ENCODE measurements at places on chromosomes 6 and 20.

GRCh38 chr6:158849899-158850806 is 31.0 kb upstream of the EZR start:
- DNase-seq: peak; percentile 95

GRCh38 chr6:144744720-144745119 is 459.6 kb downstream of the UTRN start:
- no peak for DNase-seq

DNA sequence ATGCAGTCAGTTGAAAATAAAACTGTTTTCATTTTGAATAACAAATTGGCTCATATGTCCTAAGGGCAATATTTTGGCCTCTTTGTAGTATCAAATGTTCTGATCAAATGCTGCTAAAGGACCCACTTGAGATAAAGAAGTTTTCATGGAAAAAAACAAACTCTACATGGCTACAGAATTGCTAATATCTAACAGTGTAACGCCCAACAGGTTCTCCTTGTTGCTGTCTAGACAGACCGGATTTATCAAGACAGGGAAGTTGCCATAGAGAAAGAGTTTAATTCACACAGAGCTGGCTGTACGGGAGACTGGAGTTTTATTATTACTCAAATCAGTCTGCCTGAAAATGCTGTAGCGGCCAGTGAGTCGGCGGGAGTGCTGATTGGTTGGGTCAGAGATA is 19.4 kb upstream of the MAN1A1 start:
- DNase-seq: no peak

- peak; percentile 83 for DNase-seq
These were observed 98.3 kb downstream of the SASH1 start for GRCh38 chr6:148440877-148441453.

- DNase-seq: no peak
These were observed 799 bp upstream of the SHPRH start for GRCh38 chr6:145964948-145965366.

- peak; percentile 49 for DNase-seq
These were observed 128.3 kb downstream of the TSHZ2 start for GRCh38 chr20:53100476-53100911.

DNA sequence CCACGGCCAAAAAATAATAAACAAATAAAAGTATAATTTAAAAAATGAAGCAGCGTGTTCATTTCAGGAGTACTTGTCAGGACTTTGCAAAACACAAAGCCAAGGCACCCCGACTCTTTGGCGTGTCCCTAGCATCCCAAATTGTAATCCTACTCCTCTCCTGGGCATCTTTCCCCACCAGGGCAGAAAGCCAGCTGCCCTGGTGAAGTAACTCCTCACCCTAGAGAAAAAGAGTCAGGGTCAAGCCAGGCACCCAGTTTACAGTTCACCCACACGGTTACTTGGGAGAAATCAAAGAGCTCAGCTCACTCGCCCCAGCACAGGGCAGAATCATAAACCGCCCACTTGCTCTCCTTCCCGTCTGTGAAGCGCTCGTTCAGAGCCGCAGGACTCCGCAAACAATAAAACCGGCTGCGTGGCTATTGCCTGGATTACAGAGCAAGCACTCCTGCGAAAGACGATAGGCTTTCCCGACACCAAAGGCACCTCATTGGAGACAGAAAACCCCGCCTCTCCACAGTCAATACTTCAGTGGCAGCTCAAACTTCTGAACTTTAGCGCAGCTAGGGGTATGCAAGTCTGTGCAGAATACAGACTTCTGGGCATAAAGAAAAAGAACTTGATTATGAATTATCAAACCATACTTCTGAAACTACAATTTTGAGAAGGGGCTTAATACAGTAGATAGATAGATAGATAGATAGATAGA is 73.0 kb upstream of the NHSL1 start:
- peak; percentile 83 for DNase-seq

- DNase-seq: no peak
These were observed 76.5 kb downstream of the MBOAT1 start for GRCh38 chr6:20135677-20136268.

GRCh38 chr6:144578385-144579350 is 293.5 kb downstream of the UTRN start:
- DNase-seq: peak; percentile 80

GRCh38 chr6:111573131-111573883 is 32.4 kb downstream of the TRAF3IP2 start:
- peak; percentile 81 for DNase-seq

- DNase-seq: peak; percentile 78
These were observed 79.7 kb upstream of the FYN start for GRCh38 chr6:111952821-111953540.

GRCh38 chr6:156395276-156395675 is 381.9 kb upstream of the ARID1B start:
- DNase-seq: no peak

DNA sequence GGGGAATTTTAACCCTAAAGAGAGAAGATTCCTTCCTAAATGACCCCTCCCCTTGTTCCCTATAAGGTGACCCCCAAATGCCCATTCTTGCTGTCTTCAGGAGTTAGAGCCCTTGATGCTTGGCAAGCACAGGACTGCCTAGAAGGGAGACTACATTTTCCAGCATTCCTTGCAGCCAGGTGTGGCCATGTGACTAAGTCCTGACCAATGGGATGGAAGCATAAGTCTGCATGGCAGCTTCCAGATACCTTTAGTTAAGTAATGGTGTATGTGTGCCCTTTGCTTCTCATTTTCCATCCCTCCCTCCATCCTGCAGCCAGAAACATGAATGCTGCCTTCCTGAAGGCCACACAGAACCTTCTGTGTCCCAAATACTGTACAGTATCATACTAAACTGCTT is 5.5 kb downstream of the BFSP1 start:
- DNase-seq: peak; percentile 16

DNA sequence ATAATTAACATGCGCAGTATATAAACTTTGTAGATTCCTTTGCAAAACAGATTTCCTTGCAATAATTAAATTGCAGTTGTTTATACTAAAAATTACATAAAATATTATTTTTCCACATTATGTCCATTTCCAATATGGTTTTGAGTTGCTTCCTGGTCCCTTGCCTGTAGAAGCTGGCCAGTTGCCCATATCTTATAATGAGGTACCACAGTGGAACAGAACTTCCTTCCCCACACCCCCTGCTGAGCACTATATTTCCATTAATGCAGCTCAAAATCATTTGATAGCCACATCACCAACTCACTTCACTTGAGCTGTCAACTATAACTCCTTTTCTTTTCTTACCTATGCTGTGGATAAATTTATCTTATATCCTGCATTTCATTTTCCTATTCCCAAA is 194.6 kb downstream of the DST start:
- DNase-seq: no peak

DNA sequence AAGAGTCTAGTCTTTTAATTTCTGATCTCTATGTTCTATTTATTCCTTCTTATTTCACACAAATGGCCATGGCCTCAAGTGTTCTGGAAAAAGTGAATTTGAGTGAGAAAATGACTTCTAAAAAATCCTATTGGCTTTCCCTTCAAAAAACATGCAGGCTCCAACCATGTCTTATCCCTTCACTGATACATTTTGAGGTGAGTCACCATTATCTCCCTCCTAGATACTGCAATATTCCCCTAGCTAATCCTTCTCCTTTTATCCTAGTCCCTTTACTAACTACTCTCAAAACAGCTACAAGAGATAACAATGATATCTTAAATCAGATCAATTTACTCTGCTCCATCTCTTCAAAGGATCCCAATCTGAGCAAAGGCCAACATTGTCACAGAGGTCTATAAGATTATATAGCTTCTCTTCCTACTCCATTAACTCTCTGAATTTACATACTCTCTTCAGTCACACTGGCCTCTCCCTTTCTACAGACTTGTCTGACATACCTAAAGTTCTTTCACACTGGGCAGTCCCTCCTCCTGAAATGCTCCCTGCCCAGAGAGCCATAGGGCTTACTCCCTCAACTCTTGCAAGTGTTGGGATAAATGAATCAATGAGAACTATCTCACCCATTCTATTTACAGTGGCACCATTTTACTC is 129.2 kb downstream of the TENT5A start:
- DNase-seq: no peak

- no peak for DNase-seq
These were observed 34.6 kb upstream of the NKX2-2 start for GRCh38 chr20:21548390-21549035.

DNA sequence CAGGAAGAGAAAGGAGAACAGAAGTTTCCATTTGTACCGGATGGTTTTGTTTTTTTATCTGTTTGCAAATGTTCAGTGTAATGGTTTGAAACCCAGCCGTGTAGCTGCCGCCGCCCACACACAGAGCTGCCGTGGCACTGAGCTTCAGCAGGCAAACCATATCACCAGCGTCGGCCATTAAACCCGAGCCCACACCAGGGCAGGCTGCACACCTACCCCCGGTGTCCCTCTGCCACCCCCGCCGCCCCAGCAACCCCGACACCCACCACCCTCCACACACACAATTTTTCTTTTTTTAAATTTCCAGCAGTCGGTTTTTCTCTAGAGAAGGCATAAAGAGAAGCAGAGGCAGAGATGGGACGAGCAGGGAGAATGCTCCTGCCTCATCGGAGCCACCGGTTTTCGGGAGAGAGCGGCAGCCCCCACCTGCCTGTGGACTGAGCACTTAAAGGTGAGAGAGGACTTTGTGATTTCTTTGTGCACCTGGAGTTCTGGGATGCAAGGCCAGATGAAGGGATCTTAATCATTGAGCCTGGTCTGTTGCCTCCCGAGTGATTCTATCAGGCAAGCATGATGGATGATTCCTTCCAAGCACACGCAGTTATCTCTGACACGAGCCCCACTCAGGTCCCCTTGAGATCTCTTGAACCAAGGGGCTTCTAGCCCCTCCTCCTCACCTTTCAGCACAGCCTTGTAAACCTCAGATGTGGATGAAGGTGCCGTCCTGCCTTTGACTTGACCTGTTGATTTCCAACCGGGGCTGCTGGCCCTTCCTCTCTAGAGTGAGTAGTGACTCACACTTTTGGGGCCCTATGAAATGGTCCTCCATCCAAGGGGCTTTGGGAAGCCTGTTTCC is 17.5 kb upstream of the ZNF831 start:
- DNase-seq: no peak

DNA sequence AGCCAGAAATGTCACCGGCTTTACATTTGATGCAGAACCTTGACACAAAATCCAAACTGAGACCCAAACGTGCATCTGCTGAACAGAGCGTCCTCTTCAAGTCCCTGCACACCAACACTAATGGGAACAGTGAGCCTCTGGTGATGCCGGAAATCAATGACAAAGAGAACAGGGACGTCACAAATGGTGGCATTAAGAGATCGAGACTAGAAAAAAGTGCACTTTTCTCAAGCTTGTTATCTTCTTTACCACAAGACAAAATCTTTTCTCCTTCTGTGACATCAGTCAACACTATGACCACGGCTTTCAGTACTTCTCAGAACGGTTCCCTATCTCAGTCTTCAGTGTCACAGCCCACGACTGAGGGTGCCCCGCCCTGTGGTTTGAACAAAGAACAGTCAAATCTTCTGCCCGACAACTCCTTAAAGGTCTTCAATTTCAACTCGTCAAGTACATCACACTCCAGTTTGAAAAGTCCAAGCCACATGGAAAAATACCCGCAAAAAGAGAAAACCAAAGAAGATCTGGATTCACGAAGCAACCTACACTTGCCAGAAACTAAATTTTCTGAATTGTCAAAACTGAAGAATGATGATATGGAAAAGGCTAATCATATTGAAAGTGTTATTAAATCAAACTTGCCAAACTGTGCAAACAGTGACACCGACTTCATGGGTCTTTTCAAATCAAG is 108.4 kb downstream of the RTN4IP1 start:
- DNase-seq: no peak

DNA sequence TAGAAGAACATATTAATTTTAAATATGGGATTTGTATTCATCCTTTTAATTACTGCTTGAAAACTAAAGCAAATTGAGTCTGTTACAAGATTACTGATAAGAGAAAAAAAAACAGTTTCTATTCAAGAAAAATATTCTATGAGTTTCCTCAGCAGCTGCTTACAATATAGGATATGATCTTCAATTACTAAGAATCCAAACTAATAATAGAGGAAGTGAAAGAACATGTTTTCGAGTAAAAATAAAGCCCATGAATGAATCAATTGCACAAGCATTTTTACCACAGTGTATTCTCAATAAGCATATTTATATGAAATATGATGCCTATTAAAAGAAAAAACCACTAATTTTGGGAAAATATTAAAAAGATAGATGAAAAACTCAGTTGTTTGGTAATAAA is 63.4 kb downstream of the AHI1 start:
- DNase-seq: no peak

DNA sequence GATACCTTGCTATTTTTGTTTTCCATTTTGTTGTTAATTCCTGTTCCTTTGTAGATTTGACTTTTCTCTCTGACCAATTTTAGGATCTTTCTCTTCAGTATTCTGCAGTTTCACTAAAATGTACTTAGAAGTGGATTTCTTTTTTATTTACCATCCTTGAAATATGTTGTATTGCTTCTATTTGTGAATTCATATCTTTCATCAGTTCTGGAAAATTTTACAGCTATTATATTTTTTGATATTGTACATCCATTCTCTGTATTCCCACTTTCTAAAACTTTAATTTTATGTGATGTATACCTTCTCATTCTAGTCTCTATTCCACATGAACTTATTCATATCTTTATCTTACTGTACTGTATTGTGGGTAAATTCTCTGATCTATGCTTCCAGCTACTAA is 9.7 kb upstream of the ALDH8A1 start:
- DNase-seq: no peak

DNA sequence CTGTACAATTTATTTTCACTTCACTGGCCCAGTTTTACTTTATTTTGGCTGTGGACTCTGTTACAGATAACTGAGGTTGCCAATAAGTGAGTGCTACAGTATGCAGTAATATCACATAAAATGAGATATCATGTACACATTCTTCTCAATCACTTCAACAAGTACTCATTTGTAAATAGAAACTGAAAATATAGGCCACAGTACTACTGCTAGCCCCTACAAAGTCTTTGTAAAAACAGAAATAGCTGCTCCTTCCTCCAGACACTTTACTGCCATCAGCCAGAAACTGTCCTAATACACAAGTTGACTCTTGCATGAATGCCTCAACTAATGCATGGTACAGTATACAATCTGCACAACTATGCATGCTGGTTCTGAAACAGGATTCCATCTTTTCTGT is 9.2 kb downstream of the DTNBP1 start:
- no peak for DNase-seq

DNA sequence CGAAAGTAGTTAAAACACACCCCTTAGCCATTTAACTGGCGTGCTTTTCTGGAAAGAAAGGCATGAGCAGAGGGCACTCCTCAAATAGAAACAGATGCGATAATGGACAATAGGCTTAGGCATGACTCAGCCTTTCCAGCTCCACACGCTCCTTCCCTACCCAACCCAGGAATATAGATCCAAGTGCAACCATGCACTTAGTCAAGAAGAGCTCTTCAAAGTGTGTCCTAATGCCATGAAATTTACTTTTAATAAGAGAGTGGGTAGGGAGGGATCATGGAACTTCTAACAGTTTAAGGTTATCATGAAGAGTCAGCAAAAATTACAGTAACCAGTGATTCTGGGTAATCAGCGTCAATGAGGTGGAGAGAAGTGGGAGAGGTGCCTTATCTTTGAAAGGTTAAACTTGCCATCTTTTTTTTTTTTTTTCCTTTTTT is 2.4 kb upstream of the EFHC1 start:
- peak; percentile 92 for DNase-seq

Data from fibroblast of mammary gland (primary cell).